ENCODE measurements at places on chromosomes 12 and 14. TPM values are rescaled to one million over a fixed set of nuclear protein-coding genes. Genes with fewer than 3 reads are reported as not detected.

The PHC1 gene
- 15.2 TPM for total RNA-seq

The TMCC3 gene
- total RNA-seq = 0.33 TPM

The SLC41A2 gene
- 22.8 TPM for total RNA-seq

GRCh38 chr14:30292541-30292940 lies 266.4 kb upstream of the G2E3 start:
- no peak overlapping the region for H3K27ac ChIP-seq
- no peaks in the 10 kb centered on the region for H3K27me3 ChIP-seq
- H3K4me3 ChIP-seq = no peak overlapping the region
- H3K36me3 ChIP-seq = no peaks in the 10 kb centered on the region
- H3K4me1 ChIP-seq = no peaks in the 10 kb centered on the region

The ADAM21 gene
- total RNA-seq = 0.66 TPM

GRCh38 chr12:57149245-57149900 lies 2.0 kb upstream of the LRP1-AS start:
- peaks cover 40% of the 10 kb centered on the region for H3K36me3 ChIP-seq
- no peak overlapping the region for H3K4me3 ChIP-seq
- DNase-seq = peak; percentile 87
- no peaks in the 10 kb centered on the region for H3K27me3 ChIP-seq
- H3K4me1 ChIP-seq = peaks cover 75% of the 10 kb centered on the region

The TDG gene
- 18.8 TPM for total RNA-seq

- DNase-seq = peak; percentile 55
- no peaks in the 10 kb centered on the region for H3K36me3 ChIP-seq
- H3K27ac ChIP-seq = no peak overlapping the region
- H3K4me1 ChIP-seq = peaks cover 4% of the 10 kb centered on the region
Measured at GRCh38 chr12:116200812-116201211, 76.7 kb downstream of the MED13L start.

DNA sequence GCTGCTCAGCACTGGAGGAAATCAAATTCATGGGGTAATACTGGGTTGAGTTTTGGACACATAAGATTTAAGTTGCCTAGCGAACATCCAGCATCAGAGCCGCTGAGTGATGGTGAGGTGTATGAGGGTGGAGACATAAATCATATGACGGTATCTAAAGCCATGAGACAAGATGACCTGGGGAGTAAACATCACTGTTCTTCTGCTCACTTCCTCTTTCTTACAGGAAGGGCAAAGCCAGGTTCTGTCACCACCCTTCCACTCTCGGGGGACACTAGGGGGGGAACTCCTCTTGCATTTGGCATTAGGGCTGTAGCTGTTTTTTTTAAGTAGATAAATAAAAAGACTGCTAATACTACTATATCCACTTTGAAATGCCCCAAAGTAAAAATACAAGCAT lies 24.0 kb downstream of the PRDM4 start:
- H3K27ac ChIP-seq = no peak overlapping the region
- DNase-seq = no peak
- H3K4me3 ChIP-seq = no peak overlapping the region
- H3K27me3 ChIP-seq = no peaks in the 10 kb centered on the region
- no peaks in the 10 kb centered on the region for H3K4me1 ChIP-seq
- H3K36me3 ChIP-seq = peaks cover 28% of the 10 kb centered on the region

- H3K36me3 ChIP-seq = no peaks in the 10 kb centered on the region
- no peaks in the 10 kb centered on the region for H3K4me1 ChIP-seq
- peak; percentile 68 for DNase-seq
- no peak overlapping the region for H3K4me3 ChIP-seq
- no peak overlapping the region for H3K27ac ChIP-seq
Measured at GRCh38 chr12:123445388-123446332, 9.2 kb upstream of the RILPL2 start.

The SGPP1 gene
- 24.7 TPM for total RNA-seq

GRCh38 chr14:80313806-80314205 lies 102.5 kb upstream of the DIO2 start:
- no peaks in the 10 kb centered on the region for H3K27me3 ChIP-seq
- no peak for DNase-seq
- H3K4me1 ChIP-seq = no peaks in the 10 kb centered on the region

GRCh38 chr12:24560831-24561271 lies 388.1 kb downstream of the BCAT1 start:
- DNase-seq = peak; percentile 44
- no peaks in the 10 kb centered on the region for H3K36me3 ChIP-seq
- H3K4me3 ChIP-seq = peak overlapping the region; percentile 91
- H3K4me1 ChIP-seq = peaks cover 5% of the 10 kb centered on the region
- H3K27me3 ChIP-seq = no peaks in the 10 kb centered on the region

The TAS2R20 gene
- total RNA-seq = 2.1 TPM

The MYO1A gene
- 0.26 TPM for total RNA-seq

The KLRF1 gene
- total RNA-seq = not detected

The BCL11B gene
- total RNA-seq = under 0.01 TPM

The AICDA gene
- total RNA-seq = not detected

The NGB gene
- not detected for total RNA-seq

DNA sequence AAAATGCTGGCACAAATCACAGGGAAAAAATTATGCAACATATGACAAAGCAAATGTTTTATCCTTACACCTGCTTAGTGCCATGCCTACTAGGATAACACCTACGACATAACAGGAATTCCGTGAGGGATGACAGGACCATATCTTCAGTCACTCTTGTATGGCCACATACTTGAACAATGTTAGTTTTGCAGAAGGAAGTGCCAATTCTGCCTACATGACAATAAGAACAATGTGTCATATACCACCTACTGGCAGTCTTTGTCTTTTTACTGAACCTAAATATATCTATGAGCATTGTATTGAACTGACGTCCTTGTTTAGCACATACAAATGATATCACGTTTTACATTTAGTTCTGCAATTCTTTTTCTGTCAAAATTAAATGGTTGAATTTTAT lies 234.0 kb downstream of the ADAMTS20 start:
- no peak for DNase-seq
- no peaks in the 10 kb centered on the region for H3K27me3 ChIP-seq
- no peaks in the 10 kb centered on the region for H3K4me1 ChIP-seq
- H3K27ac ChIP-seq = no peak overlapping the region
- no peaks in the 10 kb centered on the region for H3K36me3 ChIP-seq

The ZDHHC22 gene
- not detected for total RNA-seq

The STYK1 gene
- total RNA-seq = not detected

- H3K27me3 ChIP-seq = no peaks in the 10 kb centered on the region
- DNase-seq = no peak
- no peaks in the 10 kb centered on the region for H3K36me3 ChIP-seq
- no peaks in the 10 kb centered on the region for H3K4me1 ChIP-seq
Measured at GRCh38 chr14:59828276-59828675, 42.3 kb downstream of the RTN1 start.

- no peaks in the 10 kb centered on the region for H3K27me3 ChIP-seq
- H3K36me3 ChIP-seq = peaks cover 11% of the 10 kb centered on the region
- no peak for DNase-seq
- peak overlapping the region; percentile 95 for H3K27ac ChIP-seq
- no peak overlapping the region for H3K4me3 ChIP-seq
Measured at GRCh38 chr12:108697905-108698304, 33.4 kb downstream of the CORO1C start.

GRCh38 chr14:81070511-81070910 lies 115.1 kb downstream of the TSHR start:
- H3K27ac ChIP-seq = no peak overlapping the region
- DNase-seq = no peak
- no peaks in the 10 kb centered on the region for H3K36me3 ChIP-seq
- no peak overlapping the region for H3K4me3 ChIP-seq
- no peaks in the 10 kb centered on the region for H3K27me3 ChIP-seq
- no peaks in the 10 kb centered on the region for H3K4me1 ChIP-seq

- H3K4me1 ChIP-seq = no peaks in the 10 kb centered on the region
- H3K4me3 ChIP-seq = no peak overlapping the region
- DNase-seq = no peak
- H3K36me3 ChIP-seq = no peaks in the 10 kb centered on the region
- H3K27me3 ChIP-seq = no peaks in the 10 kb centered on the region
Measured at GRCh38 chr14:81033698-81034240, 78.3 kb downstream of the TSHR start.

The SDR9C7 gene
- not detected for total RNA-seq

- H3K27me3 ChIP-seq = no peaks in the 10 kb centered on the region
- H3K27ac ChIP-seq = no peak overlapping the region
- DNase-seq = peak; percentile 59
Measured at GRCh38 chr12:22100958-22101748, 55.1 kb downstream of the CMAS start.

- no peak for DNase-seq
- H3K36me3 ChIP-seq = peaks cover 35% of the 10 kb centered on the region
Measured at GRCh38 chr14:103501041-103501870, 21.4 kb downstream of the CKB start.

- peak; percentile 72 for DNase-seq
- H3K27ac ChIP-seq = no peak overlapping the region
- H3K4me1 ChIP-seq = peaks cover 7% of the 10 kb centered on the region
- H3K27me3 ChIP-seq = no peaks in the 10 kb centered on the region
Measured at GRCh38 chr14:30610787-30611343, 11.3 kb upstream of the SCFD1 start.

DNA sequence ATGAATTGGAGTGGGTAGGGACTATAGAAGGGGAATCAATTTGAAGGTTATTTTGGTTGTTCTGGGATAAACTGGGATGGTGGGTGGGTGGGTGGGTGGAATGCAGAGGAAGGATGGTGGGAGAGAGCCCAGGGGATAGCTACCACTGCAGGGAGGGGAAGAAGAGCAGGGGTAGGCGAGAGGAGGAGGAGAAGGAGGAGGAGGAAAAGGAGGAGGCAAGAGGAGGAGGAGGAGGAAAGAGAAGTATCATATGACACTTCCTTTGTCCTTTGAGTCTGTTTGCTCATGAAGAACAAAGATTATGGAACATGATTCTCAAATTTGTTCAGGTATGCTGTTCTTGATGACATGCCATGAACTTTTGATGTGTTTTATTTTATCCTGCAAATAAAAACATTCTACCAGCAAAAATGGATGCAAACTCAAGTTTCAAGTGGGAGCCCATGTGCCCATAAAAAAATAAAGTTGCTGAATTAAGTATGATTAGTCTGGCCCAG lies 4.1 kb upstream of the BEST3 start:
- no peaks in the 10 kb centered on the region for H3K27me3 ChIP-seq
- no peaks in the 10 kb centered on the region for H3K4me1 ChIP-seq
- H3K36me3 ChIP-seq = no peaks in the 10 kb centered on the region
- no peak for DNase-seq
- H3K27ac ChIP-seq = no peak overlapping the region
- no peak overlapping the region for H3K4me3 ChIP-seq

DNA sequence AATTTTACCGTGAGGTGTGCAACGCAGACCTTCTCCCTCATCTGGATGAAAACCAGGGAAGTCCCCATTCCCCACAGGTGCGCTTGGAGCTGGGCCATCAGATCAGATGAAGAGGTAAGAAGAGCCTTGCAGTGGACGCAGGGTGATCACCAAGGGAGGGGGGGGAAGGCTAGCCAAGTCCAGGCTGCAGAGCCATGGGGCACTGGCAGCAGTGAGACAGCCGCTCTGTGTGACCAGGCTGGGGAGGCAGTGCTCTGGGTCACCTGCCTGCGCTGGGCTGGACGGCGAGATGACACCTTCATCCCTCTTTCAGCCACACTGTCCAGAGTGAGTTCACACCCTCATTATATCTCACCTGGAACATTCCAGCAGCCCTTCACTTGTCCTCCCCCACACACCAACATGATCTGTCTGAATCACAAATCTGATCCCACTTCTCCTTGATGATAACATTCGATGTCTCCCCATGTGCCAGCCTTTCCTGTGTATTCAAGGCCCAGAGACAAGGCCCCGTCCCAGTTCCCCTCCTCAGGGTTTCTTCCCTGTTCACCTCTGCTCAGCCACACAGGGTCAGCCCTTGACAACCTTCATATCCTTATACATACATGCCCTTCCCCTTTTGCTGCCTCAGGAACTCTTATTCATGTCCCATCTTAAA lies 65.9 kb upstream of the VASH1 start:
- H3K36me3 ChIP-seq = no peaks in the 10 kb centered on the region
- H3K27ac ChIP-seq = no peak overlapping the region
- H3K4me1 ChIP-seq = no peaks in the 10 kb centered on the region
- DNase-seq = no peak
- no peaks in the 10 kb centered on the region for H3K27me3 ChIP-seq

The TMTC2 gene
- 9.0 TPM for total RNA-seq

The CHFR gene
- 21.6 TPM for total RNA-seq

DNA sequence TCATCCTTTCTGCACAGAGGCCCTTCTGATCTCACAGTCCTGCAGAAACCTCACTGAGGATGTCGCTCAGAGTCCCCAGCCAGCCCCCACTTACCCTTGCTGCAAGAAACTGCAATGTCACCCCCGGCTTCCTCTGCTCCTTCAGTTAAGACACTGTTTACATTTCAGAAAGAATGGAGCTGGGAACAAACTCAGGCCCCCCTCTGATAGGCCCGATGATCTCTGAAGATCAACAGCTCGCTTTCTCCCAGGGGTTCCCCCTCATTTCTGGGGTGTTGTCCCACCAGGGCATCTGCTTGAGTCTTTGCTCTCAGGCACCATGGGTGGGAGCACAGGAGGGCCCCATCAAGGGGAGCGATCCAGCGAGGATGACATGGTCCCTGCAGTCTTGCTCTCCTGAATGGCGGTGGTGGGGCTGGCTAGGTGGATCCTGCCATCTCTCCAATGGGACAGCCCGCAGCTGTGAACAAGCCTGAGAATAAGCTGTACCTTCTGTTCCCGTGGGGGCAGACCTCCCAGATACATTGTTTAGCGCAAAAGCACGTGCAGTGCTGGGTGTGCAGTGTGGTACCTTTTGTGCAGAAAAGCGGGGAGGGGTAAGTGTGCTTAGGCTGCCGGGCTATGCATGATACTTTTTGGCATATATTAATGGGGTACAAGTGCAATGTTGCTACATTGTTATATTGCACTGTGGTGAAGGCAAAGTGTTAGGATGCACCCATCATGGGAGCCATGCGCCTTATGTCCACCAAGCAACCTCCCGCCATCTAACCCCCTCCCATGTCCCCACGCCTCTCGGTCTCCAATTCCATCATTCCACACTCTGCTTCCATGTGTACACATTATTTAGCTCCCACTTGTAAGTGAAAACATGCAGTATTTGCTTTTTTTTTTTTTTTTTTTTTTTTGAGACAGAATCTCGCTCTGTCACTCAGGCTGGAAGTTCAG lies 6.7 kb upstream of the NCOR2 start:
- no peak for DNase-seq
- no peaks in the 10 kb centered on the region for H3K36me3 ChIP-seq

The DNAL1 gene
- 8.2 TPM for total RNA-seq

The FAM222A gene
- total RNA-seq = under 0.01 TPM

The FOXM1 gene
- total RNA-seq = 7.3 TPM

- H3K36me3 ChIP-seq = no peaks in the 10 kb centered on the region
- H3K4me3 ChIP-seq = no peak overlapping the region
- H3K27me3 ChIP-seq = no peaks in the 10 kb centered on the region
- DNase-seq = no peak
- H3K4me1 ChIP-seq = no peaks in the 10 kb centered on the region
- H3K27ac ChIP-seq = no peak overlapping the region
Measured at GRCh38 chr14:56733396-56733795, 76.9 kb downstream of the OTX2 start.

GRCh38 chr12:3871356-3871755 lies 1.8 kb downstream of the PARP11 start:
- no peaks in the 10 kb centered on the region for H3K27me3 ChIP-seq
- no peak overlapping the region for H3K27ac ChIP-seq
- no peaks in the 10 kb centered on the region for H3K36me3 ChIP-seq
- H3K4me1 ChIP-seq = no peaks in the 10 kb centered on the region
